Kidney (tissue), 22 donors: ENCODE measurements at places on chromosomes 12 and 14. TPM values are rescaled to one million over a fixed set of nuclear protein-coding genes. Genes with fewer than 3 reads are reported as not detected.

Gene RNF41
- polyA plus RNA-seq = 17.6 TPM

Gene DPPA3
- not detected for polyA plus RNA-seq

Gene SETD1B
- 3.5 TPM for polyA plus RNA-seq

Gene KCNK13
- 6.3 TPM for polyA plus RNA-seq

Gene MAP1LC3B2
- polyA plus RNA-seq = 4.5 TPM

Gene SERPINA4
- polyA plus RNA-seq = 28.3 TPM

Gene C12orf60
- 4.5 TPM for polyA plus RNA-seq

Gene STYK1
- 0.58 TPM for polyA plus RNA-seq

Gene MANSC4
- polyA plus RNA-seq = not detected

Gene LMO3
- polyA plus RNA-seq = 4.6 TPM

Gene MORN3
- 1.5 TPM for polyA plus RNA-seq

Gene KRT73
- polyA plus RNA-seq = not detected

Gene PPTC7
- 10.0 TPM for polyA plus RNA-seq

Gene SAV1
- 18.5 TPM for polyA plus RNA-seq
